ENCODE measurements at places on chromosomes 11 and 22.

DNA sequence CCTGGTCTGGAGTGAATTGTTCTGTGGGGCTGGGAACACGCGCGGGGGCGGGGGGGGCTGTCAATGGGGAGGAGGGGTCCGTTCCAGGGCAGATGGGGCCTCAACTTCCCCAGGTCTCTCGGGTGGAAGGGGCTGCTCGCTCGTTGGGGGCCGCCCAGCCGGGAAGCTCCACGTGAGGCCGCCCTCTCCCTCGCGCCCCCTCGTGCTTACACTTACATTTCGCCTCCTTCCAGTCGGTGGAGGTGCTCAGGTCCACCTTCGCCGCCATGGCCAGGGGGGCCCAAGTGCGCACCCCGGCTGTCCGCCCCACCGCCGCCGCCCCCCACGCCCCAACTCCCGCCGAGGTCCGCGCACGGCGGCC, 452 bp downstream of the MACROD1 start:
- DNase-seq: no peak

GRCh38 chr11:86182976-86183584, 61.5 kb upstream of the EED start:
- no peak for DNase-seq

DNA sequence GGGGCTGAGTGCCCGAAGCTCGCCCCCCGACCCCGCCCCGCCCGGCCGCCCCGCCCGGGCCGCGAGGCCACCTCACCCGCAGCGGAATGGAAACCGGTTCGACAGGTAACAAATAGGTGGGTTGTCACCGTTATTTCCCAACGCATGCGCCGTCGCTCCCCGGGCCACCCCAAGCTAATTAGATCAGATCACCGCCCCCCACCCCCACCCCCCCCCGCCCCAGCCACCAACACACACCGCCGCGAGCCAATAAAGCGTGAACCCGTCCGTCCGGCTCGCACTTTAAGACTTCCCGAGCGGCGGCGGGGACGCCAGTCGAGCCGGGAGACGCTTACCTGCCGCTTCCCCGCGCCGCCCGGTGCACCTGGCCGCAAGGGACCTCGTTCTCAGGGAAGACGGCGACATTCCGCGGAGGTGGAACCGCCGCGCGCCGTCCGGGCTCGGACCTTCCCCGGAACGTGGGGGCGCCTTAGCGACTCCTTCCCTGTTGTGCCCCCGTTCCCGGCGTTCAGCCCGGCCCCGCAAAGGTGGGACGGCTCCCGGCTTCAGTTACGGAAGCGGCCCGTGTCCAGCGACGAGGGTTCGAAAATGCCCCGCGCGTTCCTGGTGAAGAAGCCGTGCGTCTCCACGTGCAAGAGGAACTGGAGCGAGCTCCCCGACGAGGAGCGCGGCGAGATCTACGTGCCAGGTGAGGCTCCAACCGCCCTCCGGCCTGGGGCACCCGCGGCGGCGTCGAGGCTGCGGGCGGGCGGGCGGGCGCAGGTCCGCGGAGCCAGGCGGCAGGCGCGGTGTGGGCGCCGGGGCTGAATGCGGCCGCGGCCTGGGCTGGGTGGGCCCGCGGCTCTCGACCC, at the start of gene OVOL1:
Gene OVOL1 (plus strand): TSS at position 278 of the 851 bp plus-strand sequence. CDS start 311 bp downstream, at position 589.
- DNase-seq: no peak

GRCh38 chr22:49867303-49868265, 13.9 kb downstream of the ZBED4 start:
- DNase-seq: no peak

DNA sequence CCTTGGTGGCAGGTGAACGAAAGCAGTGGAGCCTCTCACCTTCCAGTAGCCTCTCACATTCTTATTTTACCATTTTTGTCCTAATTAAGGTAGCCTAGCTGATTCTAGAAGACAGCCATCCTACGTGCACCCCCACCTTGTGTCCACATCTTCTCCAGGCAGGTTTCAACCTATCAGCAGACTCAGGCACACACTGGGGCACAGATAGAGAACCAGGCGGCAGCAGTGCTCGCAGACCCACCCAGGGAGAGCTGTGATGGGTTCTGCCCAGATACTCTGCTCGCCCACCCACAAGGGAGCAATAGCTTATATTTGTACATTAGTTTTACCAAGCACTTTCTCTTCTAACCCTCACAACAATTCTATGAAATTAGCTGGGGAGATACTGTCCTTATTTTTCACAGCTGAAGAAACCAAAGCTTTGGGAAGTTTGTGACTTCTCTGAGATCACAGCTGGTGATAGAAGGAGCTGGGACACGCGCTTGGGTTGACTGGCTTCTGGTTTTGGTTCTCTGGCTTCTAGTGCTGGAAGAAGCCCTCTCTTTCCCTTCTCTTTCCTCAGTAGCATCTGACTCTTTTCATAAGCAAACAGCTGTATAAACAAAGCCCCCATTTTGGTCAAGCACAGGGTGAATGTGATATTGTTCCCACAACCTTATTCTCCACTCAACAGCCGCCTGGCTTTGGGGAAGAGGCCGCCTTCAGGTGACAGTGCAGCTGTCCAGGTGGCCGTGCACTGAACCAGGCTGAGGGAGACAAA, 36.9 kb downstream of the PPP2R1B start:
- no peak for DNase-seq

All from hypothalamus (tissue), 51 donors.